ENCODE measurements at places on chromosomes 16 and 17.

GRCh38 chr17:27633312-27634025 is 2.5 kb downstream of the LGALS9 start:
- no peak for DNase-seq

DNA sequence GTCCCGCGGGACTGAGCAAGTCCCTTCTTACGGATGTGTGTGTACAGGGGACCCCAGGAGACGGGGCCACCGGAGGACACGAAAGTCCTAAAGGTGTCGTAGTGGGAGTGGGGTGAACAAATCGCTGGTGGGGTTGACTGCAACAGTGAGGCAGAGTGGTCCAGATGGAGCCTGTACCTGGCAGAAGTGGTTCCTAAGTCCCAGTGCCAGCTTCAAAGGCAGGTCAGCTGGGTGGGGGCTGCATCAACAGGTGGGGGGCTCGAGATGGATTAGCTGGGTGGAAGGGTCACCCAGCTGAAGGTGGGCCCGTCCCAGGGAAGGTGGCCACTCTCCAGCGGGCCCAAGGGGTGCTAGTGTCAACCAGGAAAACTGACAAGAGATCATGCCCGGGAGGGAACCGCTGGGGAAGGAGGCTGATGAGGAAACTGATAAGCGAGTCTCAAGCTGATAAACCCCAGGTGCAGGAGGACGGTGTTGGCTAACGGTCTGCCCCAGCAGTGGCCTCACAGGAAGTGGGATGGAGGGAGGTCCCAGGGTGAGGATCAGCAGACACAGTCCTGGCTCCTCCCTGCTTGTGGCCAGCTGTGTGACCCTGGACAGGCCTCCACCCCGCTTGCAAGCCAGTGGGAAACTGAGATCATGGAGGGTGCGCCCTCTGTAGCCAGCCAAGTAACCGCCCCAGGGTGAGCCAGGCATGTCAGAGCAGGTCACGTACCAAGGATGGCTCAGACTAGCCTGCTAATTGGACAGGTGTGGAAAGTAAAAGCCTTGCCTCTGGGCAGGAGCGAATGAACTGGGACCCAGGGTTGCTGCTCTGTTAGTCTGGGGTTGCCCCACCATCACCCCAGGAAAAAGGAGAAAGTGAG is 1.0 kb downstream of the ORAI3 start:
- DNase-seq, result no peak

DNA sequence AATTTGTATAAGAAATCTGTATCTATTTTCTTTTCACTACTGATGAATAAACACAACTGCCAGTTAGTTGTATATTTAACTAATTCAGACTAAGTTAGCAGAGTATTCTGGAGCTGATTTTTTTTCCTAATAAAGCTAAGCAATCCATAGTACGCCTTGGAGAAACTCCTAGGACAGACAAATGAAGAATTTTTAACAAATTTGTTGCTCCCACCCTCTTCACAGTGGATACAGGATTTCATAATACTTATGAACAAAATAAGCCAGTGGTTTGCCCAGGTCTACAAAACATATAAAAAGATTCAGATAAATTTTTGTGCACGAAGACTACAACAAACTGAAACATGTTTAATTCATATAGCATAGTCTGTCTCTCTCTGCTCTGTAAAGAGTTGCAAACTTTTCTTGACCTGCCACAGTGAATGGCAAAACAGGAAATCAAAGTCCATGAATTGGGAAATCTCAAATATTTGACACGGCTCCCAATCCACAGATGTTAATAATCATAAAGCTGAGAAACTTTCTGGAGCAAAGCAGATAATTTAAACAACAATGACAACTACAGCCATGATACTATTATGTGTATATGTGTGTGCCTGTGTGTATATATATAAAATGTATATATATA is 594 bp upstream of the ABCA6 start:
- no peak for DNase-seq

DNA sequence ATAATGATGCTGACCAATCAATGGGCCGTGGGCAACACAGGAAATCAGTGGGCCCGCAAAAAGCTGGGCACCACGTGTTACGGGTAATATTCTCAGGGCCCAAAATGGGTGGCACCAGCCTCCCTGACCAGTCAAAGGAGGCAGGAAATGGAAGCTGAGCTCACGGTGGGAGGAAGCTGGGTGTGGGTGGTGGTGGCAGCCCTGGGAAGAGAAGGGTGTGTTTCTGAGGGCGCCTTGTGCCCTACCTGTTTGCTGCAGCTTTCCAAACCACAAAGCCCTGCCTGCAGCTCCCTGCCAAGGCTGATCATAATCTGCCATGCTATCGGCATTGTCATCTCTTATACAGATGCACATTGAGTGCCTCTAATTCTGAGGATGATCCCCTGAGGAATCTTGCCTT is 457.9 kb downstream of the SLC39A11 start:
- DNase-seq, result no peak

- DNase-seq, result no peak
These were observed 18.9 kb downstream of the MMP15 start for GRCh38 chr16:58044266-58045019.

Measured in stimulated activated CD8-positive, alpha-beta memory T cell treated with anti-CD3 and anti-CD28 coated beads, Interleukin-15, amount 100 ng/mL, for 1 hour (primary cell).